Endothelial cell of umbilical vein (primary cell): ENCODE measurements at places on chromosomes 2 and 18.

DNA sequence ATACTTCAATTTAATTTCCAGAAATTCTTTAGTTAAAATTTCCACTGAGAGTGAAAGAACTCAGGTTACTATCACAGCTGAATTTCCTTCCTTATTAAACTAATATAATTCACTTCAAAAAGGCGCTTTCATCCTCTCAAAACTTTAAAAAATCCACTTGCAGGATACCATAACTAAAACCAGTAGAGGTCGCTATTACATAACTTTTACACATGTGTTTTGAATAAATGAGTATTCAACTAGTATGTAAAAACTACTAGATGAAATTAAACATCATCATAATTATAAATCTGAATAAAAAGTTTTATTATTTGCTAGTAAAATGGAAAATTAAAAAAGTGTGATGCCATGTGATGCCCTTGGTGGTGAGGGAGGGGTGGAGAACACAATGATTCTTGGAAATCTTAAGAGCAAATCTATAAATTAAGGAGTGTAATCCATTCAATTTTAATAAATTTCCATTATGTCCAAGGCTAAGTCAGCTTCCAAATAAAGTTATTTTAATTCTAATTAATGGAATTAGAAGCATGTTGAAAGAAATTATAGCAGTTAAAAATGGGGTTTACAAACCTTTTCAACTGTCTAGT lies 61.4 kb downstream of the SOS1 start:
- peak; percentile 60 for DNase-seq

GRCh38 chr2:36777788-36778187 lies 81.3 kb downstream of the VIT start:
- no peak for DNase-seq

- DNase-seq = peak; percentile 53
These were observed at the start of gene MC5R for GRCh38 chr18:13823707-13824395. MC5R (plus strand) TSS chr18:13824149; CDS start chr18:13825766, 1,617 bp downstream.

GRCh38 chr2:233116946-233117345 lies 56.8 kb downstream of the INPP5D start:
- no peak for DNase-seq

GRCh38 chr2:117481608-117482007 lies 332.9 kb upstream of the DDX18 start:
- DNase-seq = no peak

GRCh38 chr2:10688921-10689807 lies 611 bp downstream of the NOL10 start:
- peak; percentile 28 for DNase-seq

DNA sequence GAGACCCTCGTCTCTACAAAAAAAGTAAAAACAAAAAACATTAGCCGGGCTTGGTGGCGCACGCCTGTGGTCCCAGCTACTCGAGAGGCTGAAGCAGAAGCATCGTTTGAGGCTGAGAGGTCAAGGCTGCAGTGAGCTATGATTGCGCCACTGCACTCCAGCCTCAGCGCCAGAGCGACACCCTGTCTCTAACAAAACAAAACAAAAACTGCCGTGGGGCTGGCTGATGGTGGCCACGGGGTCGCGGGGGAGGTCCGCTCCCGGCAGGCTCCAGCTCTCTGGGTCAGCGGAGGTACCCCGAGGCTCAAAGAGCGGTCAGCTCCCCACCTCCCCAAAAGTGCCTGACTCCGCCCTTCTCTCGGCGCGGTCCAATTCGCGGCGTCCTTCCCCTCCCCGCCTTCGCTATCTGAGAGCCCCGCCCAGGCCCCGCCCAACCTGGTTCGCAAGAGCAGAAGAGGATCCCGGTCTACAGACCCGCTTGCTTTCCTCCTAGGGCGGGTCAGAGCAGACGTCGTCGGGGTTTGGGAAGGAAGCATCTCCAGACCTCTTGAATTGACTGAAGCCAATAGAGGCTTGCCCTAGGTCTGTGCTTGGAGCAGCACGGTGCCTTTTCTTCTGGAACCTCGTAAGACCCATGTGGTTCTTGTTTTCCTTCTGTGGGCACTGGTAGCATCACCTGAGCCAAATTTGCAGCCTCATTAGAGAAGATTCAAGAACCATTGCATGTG lies 7.8 kb downstream of the RAX start:
- DNase-seq = no peak

- DNase-seq = no peak
These were observed 64.2 kb downstream of the EMX1 start for GRCh38 chr2:72981536-72981935.

DNA sequence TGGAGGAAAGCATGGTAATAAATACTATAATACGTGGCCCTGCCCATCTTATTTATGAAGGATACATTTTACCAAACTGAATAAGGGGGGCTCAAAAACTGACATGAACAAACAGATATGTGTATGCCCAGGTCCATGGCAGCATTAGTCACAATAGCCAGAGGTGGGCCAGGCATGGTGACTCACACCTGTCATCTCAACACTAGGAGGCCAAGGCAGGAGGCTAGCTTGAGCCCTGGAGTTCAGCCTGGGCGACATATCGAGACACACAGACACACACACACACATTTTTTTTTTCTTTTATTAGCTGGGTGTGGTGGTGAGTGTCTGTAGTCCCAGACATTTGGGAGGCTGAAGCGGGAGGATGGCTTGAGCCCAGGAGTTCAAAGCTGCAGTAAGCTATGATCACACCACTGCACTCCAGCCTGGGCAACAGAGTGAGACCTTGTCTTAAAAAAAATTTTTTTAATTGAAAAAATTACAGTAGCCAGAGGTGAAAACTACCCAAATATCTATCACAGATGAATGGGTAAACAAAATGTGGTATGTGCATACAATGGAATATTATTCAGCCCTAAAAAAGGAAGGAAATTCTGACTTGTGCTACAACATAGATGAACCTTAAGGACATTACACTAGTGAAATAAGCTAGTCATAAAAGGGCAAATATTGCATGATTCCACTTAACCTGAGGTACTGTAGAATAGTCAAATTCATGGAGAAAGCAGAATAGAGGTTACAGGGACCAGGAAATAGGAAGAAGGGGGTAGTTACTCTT lies 8.0 kb downstream of the ATP8B1 start:
- no peak for DNase-seq

GRCh38 chr18:38450876-38451275 lies 885.3 kb upstream of the CELF4 start:
- no peak for DNase-seq

DNA sequence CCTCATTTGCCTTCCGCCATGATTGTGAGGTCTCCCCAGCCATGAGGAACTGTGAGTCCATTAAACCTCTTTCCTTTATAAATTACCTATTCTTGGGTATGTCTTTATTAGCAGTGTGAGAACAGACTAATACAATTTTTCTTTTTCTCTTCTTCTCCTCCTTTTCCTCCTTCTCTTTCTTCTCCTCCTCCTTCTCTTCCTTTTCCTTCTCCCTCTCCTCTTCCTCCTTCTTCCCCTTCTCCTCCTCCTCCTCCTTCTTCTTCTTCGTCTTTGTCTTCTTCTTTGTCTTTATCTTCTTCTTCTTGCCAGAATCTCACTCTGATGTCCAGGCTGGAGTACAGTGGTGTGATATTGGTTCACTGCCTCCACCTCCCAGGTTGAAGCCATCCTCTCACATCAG lies 20.2 kb downstream of the SKA1 start:
- DNase-seq = no peak

DNA sequence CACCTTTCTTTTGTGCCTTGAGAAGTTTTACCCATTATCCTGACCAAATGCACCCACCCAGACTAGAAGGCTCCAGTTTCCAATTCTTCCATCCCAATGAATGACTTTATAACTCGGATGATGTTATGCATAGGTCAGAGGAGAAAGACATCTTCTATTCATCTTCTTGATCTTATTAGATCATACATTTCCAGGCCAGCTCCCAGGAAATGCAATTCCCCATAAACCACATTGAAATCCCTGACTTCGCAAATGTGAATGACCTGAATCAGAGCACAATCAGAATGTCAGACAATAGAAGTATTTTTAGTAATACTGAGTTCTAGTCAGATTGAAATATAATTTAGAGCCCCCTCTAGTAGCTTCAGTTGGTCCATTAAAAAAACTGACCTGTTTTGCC lies 62.9 kb downstream of the NYAP2 start:
- DNase-seq = no peak

- no peak for DNase-seq
These were observed 68.3 kb upstream of the ZCCHC2 start for GRCh38 chr18:62454527-62454926.

GRCh38 chr18:6666012-6666685 lies 63.4 kb upstream of the ARHGAP28 start:
- no peak for DNase-seq

DNA sequence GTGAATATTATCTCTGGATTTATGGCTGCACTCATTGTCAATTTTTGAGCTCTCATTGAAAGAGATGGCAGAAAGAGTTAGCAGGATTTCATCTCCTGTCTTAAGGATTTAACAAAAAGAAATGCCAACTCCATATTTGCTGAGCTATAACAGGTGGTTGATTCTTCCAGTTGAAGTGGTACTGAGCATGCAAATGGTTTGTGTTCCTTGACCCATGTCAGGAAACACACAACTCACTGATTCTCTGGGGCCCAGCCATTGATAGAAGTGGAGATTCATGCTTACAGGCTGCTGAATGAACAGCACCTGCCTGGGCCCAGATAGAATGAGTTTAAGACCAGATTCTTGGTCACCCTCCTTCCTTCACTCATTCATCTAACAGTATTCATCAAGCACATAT lies 128.8 kb downstream of the CERS6 start:
- no peak for DNase-seq

- no peak for DNase-seq
These were observed 37.2 kb downstream of the MIB1 start for GRCh38 chr18:21777814-21778213.

- no peak for DNase-seq
These were observed 192.3 kb downstream of the CLIP4 start for GRCh38 chr2:29307519-29307918.

- no peak for DNase-seq
These were observed 500.6 kb upstream of the MYT1L start for GRCh38 chr2:2831633-2832032.

GRCh38 chr18:24488824-24489493 lies 28.5 kb downstream of the HRH4 start:
- DNase-seq = peak; percentile 54

DNA sequence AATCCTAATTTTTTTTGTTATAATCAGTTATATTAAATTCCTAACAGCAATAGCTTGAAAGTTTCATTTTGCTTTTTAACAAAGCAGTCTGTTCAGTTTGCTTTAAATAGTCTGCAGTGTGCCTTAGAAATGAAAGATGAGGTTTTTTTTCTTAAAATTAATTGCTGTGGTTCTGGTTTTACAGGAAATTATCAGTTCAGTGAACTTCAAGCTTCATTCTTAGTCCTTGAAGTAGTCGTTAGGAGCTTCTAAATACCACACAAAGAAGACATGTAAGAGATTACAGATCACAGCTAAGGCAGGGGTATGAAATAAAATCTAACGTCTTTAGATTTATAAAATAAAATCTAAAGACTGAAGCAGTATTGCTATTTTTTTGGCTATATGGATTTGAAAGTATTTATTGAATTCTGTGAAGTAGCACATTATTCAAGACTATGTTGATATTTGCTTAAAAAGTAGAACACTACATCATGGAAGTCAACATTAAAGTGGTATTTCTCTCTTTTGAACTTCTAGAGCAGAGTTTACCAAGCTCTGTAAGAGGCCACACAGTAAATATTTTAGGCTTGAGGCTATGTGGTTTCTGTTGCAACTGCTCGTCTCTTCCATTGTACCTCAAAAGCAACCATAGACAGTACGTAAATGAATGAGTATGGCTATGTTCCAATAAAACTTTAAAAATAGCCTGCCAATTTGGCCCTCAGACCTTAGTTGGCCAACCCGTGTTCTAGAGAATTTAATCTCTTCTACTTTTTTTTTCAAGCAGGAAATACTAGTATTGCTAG lies 81.5 kb upstream of the STON1 start:
- no peak for DNase-seq

- DNase-seq = peak; percentile 3
These were observed 18.7 kb downstream of the SMIM21 start for GRCh38 chr18:75408554-75409506.

DNA sequence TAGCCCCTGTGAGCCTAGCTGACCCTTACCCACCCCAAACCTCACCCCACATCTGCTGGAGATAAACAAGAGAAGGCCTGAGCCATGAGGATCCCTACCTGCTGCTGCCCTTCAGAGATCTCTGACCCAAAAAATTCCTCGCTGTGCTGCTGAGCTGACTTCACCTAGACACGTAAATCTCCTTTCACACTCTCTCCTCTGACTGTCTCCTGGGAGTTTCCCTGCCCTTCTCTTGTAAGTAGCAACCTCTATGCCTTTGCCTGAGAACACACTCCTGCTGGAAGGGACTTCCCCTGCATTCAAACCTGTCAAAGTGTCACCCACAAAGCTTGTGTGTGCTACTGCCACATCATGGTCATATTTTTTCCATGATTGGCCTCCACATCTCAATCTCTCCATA lies 134.2 kb upstream of the NOL4 start:
- no peak for DNase-seq

DNA sequence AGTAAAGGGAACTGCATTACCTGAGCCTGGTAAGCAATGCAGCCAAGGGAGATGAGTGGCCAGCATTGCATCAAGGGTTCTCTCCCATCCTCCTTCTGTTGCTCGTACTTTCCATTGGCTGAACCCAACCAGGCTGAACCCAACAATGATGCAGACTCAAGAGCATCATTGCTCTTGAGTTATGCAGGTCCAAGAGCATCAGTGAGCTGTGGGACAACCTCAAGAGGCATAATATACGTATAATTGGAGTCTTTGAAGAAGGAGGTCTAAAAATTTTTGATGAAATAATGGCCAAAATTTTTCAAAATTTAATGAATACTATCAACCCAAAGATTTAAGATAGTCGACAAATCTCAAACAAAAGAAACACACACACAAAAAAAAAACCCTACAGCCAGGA lies 213.0 kb downstream of the RNF152 start:
- no peak for DNase-seq

GRCh38 chr2:24423095-24423494 lies 62.8 kb upstream of the ITSN2 start:
- DNase-seq = no peak

- peak; percentile 52 for DNase-seq
These were observed 127.6 kb upstream of the LINC00305 start for GRCh38 chr18:64276311-64277090.

DNA sequence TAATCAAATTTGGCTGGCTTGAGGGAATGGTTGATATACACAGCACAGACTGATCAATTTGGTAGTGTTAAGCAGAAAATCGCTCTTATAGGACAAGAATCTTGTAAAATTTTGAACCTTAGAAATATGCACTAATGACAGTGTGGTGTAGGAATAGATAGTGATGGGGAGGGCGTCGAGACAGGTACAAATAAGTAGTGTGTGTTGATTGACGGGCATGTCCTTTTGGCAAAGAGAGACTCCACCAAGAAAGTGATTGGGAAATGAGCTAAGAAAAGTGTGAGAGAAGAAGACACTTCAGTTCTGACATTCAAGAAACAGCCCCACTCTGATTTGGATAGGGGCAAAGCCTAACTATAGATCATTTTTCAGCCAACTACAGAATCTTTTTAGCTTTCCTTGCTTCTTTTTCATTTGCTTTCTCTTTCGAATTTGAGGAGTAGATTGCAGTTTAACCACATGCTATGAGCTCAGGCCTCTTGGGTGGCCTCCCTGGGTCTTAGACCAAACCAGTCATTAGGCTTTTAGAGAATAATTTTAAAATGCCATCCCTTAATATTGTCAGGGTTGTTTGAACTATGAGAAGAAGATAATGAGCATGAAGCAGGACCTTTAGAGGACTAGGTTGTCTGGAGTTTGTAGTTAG lies 127.1 kb downstream of the CERS6 start:
- no peak for DNase-seq

GRCh38 chr18:41765460-41765859 lies 189.6 kb upstream of the PIK3C3 start:
- no peak for DNase-seq

GRCh38 chr2:120600786-120601185 lies 134.9 kb upstream of the GLI2 start:
- DNase-seq = no peak
